Anterior cingulate cortex (tissue), 58 donors: ENCODE measurements at places on chromosomes 12 and 14.

DNA sequence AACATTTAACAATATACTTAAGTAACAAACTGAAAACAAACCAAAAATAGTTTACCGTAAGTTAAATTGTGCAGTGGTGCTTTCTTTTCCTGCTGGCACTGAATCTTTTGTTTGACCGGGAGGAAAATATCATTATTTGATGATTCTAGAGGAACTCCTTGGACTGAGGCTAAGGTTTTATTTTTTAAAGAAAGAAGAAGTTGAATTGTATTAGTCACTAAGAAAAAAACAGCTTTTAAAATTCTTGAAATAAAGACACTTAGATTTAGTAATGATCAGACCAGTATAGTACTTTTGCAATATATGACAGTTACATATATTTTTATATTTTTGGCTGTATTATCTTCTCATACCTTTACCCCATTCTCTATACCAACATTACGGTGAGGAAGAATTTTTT, 10.3 kb downstream of the MIS18BP1 start:
- no peak for DNase-seq

- no peak for DNase-seq
Measured at GRCh38 chr14:60807971-60808370, 73.4 kb downstream of the MNAT1 start.

DNA sequence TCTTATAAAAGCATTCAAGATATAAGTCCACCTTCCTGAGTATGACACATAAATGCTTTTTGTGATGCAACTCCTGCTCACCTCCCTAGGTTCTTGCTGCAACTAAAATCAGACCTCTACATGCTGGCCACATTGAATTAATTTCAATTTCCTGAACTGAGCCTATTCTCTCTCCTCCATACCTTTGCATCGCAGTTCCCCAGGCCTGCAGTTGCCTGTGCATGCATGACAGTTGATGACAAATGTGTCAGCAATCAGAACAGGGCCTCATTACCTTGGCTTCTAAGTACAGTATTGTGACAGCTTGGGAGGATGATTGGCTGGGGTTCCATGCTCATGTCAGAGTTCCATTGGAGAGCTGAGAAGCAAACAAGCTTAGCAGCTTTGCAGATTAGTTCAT, 3.9 kb upstream of the TM7SF3 start:
- no peak for DNase-seq

- DNase-seq: no peak
Measured at GRCh38 chr12:70536650-70537049, 100.6 kb downstream of the PTPRB start.

DNA sequence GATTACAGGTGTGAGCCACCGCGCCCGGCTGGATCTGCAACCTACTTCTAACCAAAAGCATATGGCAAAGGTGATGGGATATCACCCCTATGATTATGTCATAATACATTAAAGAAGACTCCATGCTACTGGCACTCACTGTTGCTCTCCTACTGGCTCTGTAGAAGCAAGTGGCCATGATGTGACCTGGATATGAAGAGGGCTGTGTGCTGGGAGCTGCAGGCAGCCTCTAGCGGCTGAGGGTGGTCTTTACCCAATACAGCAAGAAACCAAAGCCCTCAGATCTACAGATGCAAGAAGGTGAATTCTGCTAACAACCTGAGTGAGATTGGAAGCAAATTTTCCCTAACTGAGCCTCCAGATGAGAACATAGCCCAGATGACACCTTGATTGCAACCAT, 34.2 kb upstream of the TRIM9 start:
- DNase-seq: no peak

GRCh38 chr14:21029917-21030316, at the start of gene TPPP2:
TSS of gene TPPP2 (plus strand) at chr14:21030217. CDS start at chr14:21030582, 365 bp downstream.
- no peak for DNase-seq

DNA sequence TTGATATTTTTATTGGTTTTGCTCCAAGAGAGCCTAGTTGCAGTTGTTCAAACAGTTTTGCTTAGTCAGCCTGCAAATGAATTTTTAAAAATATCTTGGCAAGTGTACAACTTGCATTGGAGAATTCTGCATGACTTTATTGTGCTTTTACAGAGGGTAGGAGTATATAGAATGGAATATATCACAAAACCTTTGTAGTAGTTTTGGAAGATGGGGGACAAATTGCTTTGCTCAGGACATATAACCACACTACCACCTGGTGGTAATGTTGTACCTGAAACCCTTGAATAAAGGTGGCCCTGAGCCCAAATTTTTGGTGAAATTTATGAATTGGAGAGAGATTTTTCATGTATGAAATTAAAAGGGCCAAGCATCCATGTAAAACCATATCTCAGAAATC, 645.2 kb downstream of the MED13L start:
- no peak for DNase-seq

DNA sequence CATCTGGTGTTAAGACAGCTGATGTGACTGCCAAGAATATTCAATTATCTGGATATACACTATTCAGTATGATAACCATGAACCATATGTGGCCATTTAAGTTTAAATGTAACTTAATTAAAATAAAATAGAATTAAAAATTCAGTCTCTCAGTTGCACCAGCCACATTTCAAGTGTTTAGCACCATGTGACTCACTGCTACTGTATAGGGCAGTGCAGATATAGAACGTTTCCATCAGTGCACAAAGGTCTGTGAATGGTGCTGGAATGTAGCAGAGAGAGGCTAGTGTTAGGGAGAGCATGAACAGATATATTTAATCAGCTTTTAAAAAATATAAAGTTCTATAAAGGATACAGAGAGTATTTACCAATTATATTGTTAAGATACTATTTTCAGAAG, 28.7 kb downstream of the ARID4A start:
- no peak for DNase-seq

- no peak for DNase-seq
Measured at GRCh38 chr12:24750263-24750662, 198.6 kb downstream of the BCAT1 start.

- DNase-seq: no peak
Measured at GRCh38 chr12:67649261-67649569, 670 bp downstream of the DYRK2 start.

DNA sequence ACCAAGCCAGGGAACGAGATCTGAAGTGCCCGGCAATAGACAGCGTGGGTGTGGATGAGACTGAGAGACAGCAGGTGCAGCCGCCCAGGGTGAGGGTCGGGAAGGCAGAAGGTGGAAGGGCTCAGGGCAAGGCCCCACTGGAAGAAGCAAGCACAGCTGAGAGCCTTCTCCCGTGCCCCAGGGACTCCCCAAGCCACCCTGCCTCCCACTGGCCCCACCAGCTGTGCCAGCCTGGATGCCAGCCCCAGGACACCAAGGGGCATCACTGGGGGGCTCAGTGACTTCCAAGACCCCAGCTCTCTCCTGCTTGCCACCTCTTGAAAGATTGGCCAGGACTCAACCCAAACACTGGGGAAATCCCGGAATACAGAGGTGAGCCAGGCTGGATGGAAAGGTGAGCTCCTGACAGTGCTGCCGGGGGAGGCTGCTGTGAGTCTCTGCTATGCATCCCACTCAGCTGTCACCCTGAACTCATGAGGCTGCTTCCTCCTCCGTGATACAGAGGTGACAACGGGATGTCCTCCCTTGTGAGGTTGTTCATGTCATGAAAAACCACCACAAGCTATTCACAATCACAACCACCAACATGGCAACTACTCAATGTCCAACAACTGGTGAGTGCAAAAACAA, 13.8 kb downstream of the TESC start:
- no peak for DNase-seq

DNA sequence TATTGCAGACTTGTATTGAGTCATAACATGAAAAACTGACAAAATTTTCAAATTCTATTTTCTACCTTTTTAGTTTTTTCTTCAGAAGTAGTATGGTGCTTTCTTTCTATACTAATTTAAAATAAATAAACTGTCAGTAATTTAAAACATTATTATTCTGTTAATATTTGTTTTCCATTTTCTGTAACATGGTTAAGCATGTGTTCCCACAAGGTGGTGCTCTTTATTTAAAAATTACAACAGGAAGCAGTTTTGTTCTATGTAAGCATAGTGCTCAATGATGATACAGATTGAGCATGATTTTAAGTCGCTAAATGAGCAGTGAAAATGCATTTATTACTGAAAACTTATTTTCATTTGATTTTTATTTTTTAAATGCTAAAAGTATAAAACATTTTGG, 114.6 kb downstream of the PPFIA2 start:
- no peak for DNase-seq

GRCh38 chr14:70366911-70367310, 7.4 kb upstream of the COX16 start:
- DNase-seq: no peak

- no peak for DNase-seq
Measured at GRCh38 chr12:107894589-107894988, 120.1 kb downstream of the ASCL4 start.

GRCh38 chr14:94769391-94770250, at the start of gene GSC:
TSS of gene GSC (minus strand) at chr14:94770113. CDS start at chr14:94770015, 98 bp downstream.
- DNase-seq: no peak

DNA sequence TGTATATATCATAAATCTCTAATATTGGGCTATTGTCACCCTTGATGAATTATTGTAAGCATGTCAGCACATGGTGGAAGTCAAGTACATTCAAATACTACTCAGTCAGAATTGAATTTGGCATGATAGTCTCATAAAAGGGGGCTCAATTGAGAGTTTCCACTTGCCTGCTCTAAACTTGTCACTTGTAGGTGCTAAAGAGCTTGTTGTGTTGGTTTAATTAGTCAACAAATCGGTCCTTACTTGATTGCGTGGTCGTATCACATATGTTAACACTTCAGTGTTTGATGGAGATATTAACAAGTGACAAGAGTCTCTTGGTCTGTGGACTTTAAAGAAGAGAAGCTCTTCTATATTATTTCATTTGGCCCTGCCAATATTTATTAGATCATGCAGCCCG, 81.1 kb downstream of the NKX2-1 start:
- no peak for DNase-seq

DNA sequence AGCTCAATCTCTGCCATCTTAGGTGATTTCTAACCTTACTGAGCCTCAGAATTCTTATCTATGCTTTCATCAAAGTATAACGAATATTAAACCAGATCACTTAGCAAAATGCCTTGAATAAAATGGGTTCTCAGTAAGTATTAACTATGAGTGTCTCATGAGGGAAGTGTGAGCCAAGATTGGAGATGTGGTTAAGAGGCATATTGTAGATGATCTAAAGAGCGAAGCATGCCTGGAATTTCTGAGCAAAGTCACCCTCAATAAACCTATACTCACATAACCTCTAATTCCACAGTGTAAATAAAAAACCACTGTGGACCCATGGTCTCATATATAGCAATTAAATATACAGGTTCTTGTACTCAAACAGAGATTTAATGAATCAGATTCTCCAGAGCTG, 193.1 kb upstream of the FSCB start:
- DNase-seq: no peak

GRCh38 chr12:104486943-104487819, 30.4 kb downstream of the CHST11 start:
- DNase-seq: no peak

- no peak for DNase-seq
Measured at GRCh38 chr14:55228261-55228660, 36.9 kb upstream of the DLGAP5 start.

DNA sequence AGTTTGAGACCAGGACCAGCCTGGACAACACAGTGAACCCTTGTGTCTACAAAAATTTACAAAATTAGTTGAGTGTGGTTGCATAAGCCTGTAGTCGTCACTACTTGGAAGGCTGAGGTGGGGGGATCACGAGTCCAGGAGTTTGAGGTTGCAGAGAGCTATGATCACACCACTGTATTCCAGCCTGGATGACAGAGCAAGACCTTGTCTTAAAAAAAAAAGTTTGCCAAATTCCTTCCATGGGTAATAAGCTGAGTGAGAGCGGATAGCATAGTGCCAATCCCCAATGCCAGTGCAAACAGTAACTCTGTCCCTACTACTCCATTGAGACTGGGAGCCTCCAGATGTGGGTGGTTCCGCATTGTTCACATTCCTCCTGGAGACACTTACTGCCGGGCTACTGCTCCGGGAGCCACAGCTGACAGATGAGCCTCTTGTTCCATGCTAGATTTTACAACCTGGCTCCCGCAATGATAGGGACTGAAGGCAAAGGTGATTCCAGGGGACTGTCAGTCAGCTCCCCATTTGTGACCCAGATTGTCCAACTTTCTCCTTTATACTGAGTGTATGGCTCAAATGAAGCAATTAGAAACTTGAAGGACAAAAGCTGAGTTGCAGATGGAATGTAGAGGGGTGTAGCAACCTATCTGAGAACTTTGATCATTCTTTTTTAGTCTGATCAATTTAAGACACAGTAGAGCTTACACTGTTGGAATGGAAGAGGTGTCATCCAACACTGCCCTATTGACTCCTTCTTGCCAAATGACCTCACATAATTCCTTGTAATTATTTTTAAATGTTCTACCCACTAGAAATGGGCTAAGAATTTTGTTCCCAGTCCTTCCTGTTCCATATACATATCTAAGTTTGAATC, 13.4 kb upstream of the FRMD6 start:
- DNase-seq: no peak

DNA sequence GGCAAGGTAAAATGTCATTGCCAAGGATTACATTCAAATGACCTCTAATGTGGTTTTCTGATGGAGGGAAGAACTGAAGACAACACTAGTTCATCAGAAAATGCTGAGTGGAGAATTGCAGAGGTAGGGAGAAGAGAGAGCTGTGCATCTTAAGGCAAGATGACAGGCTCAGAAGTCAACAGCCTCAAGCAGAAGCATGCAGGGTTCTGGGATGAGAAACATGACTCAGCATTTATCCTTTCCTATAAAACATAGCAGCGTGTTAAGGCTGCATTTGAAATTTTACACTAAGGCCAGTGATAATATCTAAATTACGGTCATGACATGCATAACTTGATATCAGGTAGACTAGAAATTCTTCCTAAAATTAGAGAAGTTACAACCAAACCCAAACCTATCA, 53.7 kb upstream of the DYRK2 start:
- DNase-seq: no peak

DNA sequence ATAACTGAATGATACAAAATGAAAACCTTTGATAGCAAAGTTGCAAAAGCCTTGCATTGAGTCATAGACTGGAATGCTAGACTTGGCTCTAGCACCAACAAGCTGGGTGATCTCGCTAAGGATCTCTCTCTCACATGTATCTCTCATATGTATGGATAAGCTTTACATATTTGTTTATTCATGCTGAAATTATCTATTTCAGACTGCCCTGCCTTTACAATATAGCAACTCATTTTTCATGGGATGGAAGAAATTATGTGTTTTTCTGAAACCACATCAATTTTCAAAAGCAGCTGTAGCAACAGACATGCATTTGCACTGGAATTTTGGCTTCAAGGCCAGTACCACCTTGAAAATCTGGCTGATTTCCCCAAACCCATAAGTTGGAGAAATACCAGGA, 11.4 kb downstream of the RERG start:
- DNase-seq: no peak

DNA sequence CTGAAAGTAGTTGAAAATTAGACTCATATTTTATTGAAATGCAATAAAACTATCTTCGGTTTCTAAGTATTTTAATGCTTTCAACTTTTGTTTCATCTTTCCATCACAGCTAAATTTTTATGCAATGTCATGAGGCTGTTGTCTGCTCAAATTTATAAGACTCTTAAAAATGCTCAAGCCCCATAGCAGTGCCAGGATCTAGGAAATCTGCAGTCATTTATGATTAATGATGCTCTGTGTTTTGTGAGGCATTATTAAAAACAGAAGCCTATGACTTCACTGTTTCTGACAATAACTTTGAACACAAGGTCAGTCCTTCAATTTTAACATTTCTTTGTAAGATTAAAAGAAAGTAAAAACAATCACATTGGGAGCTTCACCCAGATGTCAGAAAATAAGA, 112.5 kb downstream of the ALX1 start:
- no peak for DNase-seq
